ENCODE measurements at places on chromosomes 1 and 21.

- no peak for DNase-seq
Measured at GRCh38 chr1:67801903-67802302, 31.4 kb downstream of the GNG12 start.

DNA sequence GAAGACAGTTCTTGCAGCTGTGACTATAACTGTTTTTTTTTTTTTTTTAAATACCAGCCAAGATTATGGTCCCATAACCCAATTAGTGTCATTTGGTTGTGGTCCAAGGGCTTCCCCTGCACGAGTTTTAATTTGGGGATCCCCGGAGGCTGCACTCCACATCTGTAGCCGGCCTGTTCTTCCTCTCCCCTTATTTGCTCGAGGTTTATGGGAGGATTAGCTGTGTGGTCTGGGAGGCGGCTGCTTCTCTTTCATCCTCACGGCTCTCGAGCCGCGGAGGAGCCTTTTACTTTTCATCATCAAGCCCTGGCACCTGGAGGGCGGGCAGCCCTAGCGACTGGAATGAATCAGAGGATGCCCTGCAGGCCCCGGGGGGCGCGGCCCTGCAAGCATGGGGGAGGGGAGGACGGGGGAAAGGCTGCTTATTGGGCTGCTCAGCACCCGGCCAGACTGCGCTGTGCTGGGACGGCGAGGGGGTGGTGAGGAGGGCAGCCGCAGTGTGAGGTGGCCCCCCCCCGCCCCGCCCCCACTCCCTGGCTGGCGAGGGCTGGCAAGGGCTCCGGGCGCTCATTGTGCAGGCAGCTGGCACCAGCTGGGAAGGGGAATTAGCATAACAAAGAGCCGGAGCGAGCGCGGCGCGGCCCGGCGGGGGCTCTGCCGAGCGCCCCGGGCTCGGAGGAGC, 18.5 kb downstream of the SERTAD4 start:
- DNase-seq, result no peak

GRCh38 chr1:246200225-246200624, 306.9 kb downstream of the SMYD3 start:
- DNase-seq, result no peak

GRCh38 chr1:31980835-31981455, 32.7 kb upstream of the KHDRBS1 start:
- DNase-seq, result no peak

- DNase-seq, result no peak
Measured at GRCh38 chr1:57916041-57916440, 492.2 kb upstream of the DAB1 start.

DNA sequence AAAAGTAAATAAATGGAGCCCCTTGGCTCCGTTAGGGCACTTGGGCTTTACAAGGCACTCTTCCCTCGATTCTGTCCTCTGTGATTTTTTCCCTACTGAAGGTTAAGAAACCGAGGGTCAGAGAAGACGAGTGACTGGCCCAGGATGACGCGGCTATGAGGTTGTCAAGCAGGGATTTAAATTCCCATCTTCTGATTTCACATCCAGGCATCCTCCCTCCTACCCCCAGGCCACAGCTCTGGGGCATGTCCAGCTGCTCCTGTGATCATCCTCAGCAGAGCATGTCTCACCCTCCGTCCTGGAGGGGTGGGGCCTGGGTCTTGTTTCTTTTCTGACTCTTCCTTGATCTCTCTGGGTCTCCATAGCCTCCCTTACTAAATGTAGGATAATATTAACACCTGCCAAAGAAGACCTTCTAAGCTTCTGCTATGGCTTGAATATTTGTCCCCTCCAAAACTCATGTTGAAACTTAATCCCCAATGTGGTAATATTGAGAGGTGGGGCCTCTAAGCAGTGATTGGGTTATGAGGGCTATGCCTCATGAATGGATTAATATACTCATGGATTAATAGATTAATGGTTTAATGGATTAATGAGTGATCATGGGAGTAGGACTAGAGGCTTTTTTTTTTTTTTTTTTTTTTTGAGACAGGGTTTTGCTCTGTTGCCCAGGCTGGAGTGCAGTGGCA, 4.6 kb downstream of the CRYBG2 start:
- DNase-seq, result no peak

DNA sequence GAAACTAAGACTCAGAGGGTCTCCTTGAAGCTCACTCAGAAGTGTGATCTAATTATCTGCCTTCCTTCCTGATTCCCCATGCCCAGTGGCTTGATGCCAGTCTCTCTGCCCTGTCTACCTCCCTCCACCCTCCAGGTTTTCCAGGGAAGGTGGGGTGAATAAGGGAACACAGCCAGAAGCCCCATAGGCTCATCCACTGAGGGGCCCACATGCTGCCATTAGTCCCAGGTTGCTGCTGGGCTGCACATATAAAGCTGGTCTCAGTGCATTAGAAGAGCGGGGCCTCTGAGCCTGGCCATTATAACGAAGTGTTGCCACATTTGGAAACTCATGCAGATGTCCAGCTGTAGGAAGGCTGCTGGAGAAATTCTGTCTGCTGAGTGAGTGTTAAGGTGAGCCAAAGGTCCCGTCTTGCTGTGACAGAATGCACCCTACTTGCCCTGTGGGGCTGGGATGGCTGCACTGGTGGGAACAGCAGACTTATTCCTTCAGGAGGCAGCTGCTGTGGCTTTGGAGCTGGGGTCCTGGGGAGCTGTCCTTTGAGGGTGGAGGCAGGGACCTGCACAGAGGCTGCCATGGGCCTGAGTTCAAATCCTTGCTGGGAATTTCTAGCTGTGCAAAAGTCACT, 2.9 kb downstream of the ADORA1 start:
- DNase-seq, result no peak

GRCh38 chr1:156065212-156065611, 4.3 kb downstream of the RAB25 start:
- no peak for DNase-seq

GRCh38 chr1:162560303-162561036, 1.1 kb upstream of the UAP1 start:
- DNase-seq, result peak; percentile 20

DNA sequence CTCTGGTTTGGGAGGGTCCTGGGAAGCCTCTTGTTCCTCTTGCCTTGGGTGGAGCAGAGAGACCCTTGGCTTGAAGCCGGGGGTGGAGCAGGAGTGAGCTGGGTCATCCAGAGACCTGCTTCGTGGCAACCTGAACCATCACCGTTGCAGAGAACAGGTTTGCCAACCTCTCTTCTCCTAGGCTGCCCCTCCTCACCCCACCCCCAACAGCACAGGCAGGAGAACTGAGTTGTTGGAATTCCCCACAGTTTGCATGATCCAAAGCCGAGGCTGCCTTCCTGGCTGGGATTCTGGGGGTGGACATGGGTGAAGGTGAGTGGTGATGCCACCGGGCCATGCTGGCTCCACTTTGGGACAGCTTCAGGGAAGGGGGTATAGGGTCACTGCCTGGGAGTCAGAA, 2.2 kb downstream of the WNT4 start:
- no peak for DNase-seq

GRCh38 chr1:87478231-87478630, 149.6 kb downstream of the LMO4 start:
- DNase-seq, result no peak

DNA sequence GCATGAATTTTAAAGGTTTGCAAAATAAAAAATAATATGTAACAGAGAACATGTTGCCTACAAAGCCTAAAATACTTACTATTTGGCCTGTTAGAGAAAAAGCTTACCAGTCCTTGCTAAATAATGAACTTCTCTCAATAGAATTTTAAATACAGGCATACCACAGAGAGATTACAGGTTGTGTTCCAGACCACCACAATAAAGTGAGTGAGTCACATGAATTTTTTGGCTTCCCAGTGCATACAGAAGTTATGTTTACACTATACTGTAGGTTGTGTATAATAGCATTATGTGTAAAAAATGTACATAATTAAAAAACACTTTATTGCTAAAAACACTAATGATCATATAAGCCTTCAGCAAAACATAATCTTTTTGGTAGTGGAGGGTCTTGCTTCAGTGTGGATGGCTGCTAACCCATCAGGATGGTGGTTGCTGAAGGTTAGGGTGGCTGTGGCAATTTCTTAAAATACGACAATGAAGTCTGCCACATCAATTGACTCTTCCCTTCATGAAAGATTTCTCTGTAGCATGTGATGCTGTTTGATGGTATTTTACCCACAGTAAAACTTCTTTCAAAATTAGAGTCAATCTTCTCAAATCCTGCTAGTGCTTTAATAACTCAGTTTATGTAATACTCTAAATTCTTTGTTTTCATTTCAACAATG, 48.6 kb downstream of the SCYL3 start:
- no peak for DNase-seq

DNA sequence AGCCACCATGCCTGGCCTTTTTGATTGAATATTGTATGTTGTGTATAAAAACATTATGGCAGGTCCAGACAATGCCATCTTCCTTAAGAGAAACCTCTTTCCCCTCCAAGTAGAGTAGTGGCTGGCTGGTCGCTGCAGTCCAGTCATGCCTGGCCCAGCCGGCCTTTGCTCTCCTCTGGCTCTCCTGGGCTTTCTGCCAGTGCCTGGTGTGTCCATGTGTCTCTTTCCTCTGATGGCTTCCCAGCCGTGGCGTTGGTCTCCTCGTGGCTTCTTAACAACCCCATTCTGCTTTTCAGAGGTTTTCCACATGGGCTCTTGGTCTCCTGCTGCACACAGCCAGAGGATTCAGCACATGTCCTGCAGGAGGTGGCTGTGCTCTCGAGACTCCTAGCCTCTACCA, 58.7 kb downstream of the DIP2A start:
- DNase-seq, result no peak

GRCh38 chr1:54986025-54986424, 5.6 kb downstream of the TMEM61 start:
- DNase-seq, result no peak

DNA sequence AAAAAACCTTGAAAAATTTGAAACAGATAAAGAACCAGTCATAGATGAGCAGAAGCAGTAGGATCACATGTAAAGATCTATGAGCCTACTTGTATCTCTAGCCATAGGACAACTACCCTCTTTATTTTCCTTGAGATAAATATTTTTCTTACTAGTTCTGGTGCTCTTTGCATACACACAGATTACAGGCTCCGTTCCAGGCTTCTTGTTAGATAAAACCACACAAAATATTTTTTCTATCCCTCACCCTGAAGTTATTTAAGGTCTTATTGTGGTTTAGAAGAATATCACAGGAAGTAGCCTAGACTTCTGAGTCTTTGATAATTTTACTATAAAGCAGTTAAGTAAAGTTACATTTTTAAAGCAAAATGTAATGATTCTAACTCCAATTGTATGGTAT, 512.2 kb downstream of the NEGR1 start:
- peak; percentile 29 for DNase-seq

- no peak for DNase-seq
Measured at GRCh38 chr1:206680279-206680678, 4.4 kb upstream of the MAPKAPK2 start.

GRCh38 chr1:85975912-85976371, 180.6 kb downstream of the COL24A1 start:
- no peak for DNase-seq

- DNase-seq, result no peak
Measured at GRCh38 chr1:170410401-170411166, 121.4 kb upstream of the GORAB start.

DNA sequence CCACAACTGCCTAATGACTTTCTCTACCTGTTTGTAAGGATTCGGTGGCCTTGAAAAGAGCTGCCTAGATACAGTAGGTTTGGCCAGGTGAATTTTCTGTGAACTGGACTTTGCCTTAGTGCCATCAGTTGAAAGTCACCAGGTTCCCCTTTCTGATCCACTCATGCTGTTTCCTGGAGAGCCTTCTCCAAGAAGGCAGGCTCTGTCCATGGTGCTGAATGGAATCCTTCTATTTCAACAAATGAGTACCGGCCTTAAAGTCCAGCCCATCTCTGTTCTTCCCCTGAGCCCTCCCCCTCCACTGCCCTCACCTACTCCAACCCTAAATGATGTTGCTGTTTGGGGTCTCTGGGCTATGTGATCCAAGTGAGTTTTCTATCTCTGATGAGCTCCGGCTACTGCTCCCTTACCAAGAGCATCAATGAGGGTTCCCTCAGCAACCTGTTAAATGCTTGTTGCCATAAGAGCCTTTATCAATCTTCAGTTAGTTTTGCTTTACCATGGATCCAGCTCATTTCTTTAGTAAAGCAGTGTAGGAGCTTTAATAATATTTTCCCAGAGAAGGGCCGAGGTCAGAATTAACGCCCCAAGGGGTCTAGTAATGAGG, 500.4 kb downstream of the PTPRU start:
- peak; percentile 85 for DNase-seq

- DNase-seq, result no peak
Measured at GRCh38 chr1:192697771-192698170, 61.8 kb downstream of the RGS13 start.

- DNase-seq, result no peak
Measured at GRCh38 chr1:164971921-164972415, 384.5 kb downstream of the LMX1A start.

DNA sequence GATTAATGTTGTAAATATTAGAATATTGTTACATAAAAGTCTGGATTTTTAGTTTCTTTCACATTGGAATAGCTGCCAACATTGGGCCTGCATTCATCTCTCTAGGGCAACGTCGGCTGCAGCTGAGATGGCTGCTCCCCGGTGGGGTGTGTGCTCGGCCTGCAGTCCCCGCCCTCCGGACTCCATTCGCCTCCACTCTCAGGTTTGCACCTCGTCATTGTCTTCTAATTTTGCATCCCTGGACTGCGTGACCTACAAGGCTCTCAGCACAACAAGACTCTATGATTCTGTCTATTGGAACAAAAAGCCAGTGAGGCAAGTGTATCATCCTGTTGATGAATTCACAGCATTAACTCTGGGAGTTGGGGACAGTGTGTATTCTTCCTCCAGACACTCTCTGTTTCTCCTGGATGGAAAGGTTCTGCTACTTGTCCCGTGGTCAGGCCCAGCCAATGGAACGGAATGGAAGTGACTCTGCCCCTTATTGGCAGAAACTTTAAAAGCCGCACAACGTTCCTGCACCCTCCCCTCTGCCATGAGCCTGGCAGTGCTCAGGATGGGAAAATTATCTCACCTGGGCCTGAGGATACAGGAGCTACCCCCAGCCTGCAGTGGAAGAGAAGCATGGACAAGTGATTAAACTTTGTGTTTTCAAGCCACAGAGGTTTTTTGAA, 105.0 kb upstream of the SAMD11 start:
- no peak for DNase-seq

GRCh38 chr1:41853907-41854306, 64.8 kb downstream of the HIVEP3 start:
- DNase-seq, result no peak

DNA sequence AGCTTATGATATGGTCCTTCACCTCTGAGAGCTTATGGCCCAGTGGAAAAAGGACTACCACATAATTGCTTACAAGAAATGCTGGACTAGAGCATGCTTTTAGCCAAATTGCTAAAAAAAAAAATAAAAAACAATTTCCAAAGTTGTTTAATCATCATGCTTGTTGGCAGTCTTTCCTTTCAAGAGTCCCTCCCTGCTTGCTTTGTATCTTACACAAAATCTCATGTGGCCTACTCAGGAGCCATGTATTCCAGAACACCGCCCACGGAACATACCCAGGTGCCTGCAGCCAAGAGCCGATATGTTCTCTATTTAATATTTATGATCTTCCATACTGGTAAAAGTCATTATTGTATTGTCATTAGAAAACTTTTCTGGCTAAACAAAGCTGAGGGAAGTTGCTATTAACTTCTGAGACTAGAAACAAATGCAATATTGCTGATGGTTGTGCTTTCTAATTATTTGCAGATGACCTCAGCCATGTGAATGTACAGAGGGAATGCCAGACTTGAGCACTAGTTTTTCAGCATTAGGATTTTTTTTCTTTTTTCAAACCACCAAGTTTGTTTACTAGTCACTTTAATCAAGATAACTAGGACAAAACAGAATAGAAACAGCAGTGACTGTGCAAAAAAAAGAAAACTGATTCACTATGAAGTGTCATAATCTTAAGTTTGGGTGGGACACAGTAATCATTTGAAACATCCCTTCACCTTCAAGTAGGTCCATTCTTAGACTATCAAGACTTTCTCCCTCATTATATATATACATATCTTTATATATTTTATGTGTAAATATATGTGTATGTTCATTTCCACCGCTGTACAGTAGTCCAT, 129.3 kb upstream of the GORAB start:
- no peak for DNase-seq

Data from hematopoietic multipotent progenitor cell treated with erythropoietin and hydrocortisone succinate and interleukin-3 and kit ligand, for 6 days (in vitro differentiated cells).